Aorta (tissue), 5 donors: ENCODE measurements at places on chromosomes 7 and 10. TPM values are rescaled to one million over a fixed set of nuclear protein-coding genes. Genes with fewer than 3 reads are reported as not detected.
A peak's percentile ranks its signal among the peaks of the same experiment; 100 is the strongest.

GPR26 gene
- total RNA-seq, result not detected

DNA sequence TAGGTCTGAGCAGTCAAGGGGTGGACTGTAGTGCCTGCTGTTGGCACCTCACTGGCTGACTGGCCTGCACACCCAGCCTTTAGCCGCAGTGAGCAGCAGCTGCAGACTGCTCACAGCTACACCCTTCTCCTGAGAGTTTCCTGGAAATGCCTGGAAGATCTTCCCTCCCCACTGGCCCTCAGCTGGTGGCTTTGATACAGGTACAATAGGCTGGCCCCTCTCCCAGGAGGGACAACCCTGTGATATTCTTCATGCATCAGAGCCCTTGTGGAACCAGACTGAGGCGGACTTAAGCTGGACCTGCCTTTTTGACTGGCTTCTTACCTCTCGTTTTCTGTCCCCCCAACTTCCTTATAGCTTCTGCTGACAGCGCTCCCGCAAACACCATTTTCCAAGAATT is 6.4 kb downstream of the GCK start:
- no peaks in the 10 kb centered on the region for H3K36me3 ChIP-seq
- H3K27ac ChIP-seq, result no peak overlapping the region
- no peaks in the 10 kb centered on the region for H3K27me3 ChIP-seq
- no peaks in the 10 kb centered on the region for H3K4me1 ChIP-seq
- no peak overlapping the region for H3K4me3 ChIP-seq

DNA sequence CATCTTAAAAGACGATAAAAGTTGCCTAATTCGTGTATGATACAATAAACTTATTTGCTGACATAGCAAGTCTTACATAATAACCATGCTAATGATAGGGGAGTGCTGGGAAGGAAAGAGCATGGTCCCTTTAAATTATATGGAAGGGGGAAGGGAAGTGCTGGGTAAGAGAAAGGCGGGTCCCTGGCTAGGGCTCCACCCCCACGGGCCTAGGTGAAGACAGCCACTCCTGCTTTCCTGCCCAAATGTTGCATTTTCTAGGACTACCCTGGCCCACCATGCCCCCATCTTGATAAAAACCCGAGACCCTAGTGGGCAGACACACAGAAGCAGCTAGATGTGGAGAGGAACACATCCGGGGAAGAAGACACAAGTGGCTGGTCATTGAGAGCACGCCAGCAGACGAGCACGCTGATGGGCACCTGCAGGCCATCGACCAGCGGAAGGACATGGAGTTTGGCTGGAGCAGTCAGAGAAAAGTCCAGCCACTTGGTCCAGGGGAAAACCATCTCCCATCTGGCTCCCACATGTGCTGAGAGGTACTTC is 328.7 kb downstream of the ARL4A start:
- no peak overlapping the region for H3K4me3 ChIP-seq
- no peak for DNase-seq
- peaks cover 1% of the 10 kb centered on the region for H3K27me3 ChIP-seq
- no peaks in the 10 kb centered on the region for H3K36me3 ChIP-seq

DNA sequence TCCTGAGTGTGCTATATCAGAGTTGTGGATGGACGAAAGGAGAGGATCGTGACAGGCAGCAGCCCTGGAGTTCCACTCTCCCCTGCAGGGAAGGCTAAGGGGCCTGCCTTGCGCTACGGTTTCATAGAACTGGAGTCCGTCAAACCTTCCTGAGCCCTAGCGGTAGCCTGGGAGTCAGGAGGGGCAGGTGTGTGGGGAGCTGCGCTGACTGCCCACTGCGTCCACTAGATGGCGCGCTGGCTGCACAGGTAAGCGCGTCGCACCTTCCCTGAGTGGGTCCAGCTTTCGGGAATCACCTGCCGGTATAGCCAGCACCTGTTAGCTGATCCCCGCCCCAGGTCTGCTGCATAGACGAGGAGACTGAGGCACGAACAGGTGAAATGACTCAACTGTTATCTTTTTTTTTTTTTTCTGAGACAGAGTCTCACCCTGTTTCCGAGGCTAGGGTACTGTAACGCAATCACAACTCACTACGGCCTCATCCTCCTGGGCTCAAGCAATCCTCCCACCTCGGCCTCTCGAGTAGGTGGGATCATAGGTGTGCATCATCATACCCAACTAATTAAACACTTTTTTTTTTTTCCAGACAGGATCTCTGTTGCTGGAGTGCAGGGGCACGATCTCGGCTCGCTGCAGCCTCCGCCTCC is 20.2 kb upstream of the BAIAP2L1 start:
- peak; percentile 79 for DNase-seq
- H3K4me3 ChIP-seq, result no peak overlapping the region
- H3K27ac ChIP-seq, result no peak overlapping the region

- no peak overlapping the region for H3K4me3 ChIP-seq
- H3K27me3 ChIP-seq, result no peaks in the 10 kb centered on the region
- H3K27ac ChIP-seq, result no peak overlapping the region
- no peaks in the 10 kb centered on the region for H3K4me1 ChIP-seq
These were observed 474.6 kb downstream of the GRM8 start for GRCh38 chr7:126778101-126778500.

GRCh38 chr7:114663502-114663901 is 248.9 kb downstream of the FOXP2 start:
- no peak overlapping the region for H3K4me3 ChIP-seq
- DNase-seq, result no peak
- no peaks in the 10 kb centered on the region for H3K27me3 ChIP-seq
- no peaks in the 10 kb centered on the region for H3K36me3 ChIP-seq
- H3K4me1 ChIP-seq, result no peaks in the 10 kb centered on the region
